Activated CD8-positive, alpha-beta memory T cell treated with anti-CD3 and anti-CD28 coated beads, Interleukin-2, amount 50 U/mL, for 48 hours (primary cell): ENCODE measurements at places on chromosomes 6 and 20.

GRCh38 chr6:81786150-81786549 lies 33.7 kb upstream of the TENT5A start:
- no peak for DNase-seq

DNA sequence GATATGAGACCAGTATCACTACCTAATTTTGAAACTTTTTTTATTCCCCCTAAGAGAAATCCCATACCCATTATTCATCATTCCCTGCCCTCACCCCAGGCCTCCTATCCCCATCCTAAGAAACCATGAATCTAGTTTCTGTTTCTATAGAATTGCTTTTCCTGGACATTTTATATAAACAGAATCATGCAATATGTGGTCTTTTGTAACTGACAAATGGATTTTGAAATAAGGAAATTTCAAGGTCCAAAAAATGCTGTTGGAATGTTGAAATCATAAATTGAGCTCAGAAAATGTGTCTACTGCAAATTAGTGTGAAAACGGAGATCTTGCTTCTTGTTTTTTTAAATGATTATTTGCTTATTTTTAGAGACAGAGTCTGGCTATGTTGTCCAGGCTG lies 25.1 kb downstream of the RNF217 start:
- DNase-seq, result no peak

GRCh38 chr6:142440600-142441293 lies 138.9 kb downstream of the ADGRG6 start:
- DNase-seq, result no peak

- no peak for DNase-seq
These were observed 52.1 kb downstream of the TRAF3IP2 start for GRCh38 chr6:111553580-111553979.

DNA sequence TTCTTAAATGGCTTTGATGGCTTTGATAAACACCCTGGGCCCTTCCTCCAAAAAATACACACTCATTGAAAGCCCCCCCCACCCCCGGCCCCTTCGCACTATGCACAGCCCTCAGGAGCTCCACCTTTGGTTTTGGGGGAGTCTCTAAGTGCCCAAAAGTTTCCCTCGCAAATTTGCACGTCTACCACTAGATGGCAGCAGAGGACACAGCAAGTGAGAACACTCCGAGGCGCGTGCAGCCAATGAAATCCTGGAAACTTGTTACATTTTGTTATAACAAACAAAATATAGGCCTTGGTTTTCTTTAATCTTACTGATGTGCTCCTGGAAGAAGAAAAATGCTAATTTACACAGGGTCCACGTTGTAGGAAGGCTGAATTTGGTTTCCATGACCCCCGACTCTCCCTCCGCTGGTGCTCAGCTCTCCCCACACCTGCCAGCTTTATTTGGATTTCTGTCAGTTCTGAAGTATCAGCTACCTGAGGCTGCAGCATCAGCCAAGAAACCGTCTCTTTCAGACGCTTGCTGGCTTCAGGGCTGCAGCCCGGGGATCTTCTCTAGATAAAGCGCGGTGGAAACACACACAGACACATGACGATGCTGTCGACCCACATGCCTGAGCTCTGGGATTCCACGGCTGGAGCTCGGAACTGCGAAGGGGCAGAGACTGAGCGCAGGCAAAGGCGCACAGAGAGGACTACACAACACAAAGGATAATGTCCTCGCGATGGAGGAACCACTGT lies 148.3 kb upstream of the RPS6KA2 start:
- DNase-seq, result peak; percentile 73

GRCh38 chr6:65638047-65638831 lies 68.8 kb downstream of the EYS start:
- DNase-seq, result no peak
